ENCODE measurements at places on chromosomes 5 and 9.

DNA sequence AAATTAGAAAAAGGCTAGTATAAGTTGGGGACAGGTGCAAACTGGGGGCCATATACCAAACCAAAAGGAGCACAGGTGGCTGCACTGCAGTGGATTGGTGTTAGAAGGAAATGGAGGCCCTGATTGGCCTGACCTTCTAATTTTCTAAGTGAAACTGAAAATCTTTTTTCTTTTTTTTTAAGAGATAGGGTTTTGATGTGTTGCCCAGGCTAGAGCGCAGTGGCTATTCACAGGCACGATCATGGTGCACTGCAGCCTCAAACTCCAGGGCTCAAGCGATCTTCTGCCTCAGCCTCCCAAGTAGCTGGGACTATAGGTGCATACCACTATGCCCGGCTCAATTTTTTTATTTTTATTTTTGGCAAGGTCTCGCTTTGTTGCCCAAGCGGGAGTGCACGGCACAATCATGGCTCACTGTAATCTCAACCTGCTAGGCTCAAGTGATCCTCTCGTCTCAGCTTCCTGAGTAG, 9.8 kb upstream of the CCDC69 start:
- ATAC-seq: peak; percentile 72

GRCh38 chr5:80215523-80215922, 40.3 kb downstream of the SERINC5 start:
- ATAC-seq: no peak

- ATAC-seq: no peak
Observed at GRCh38 chr5:39892708-39893107, 467.9 kb upstream of the DAB2 start.

DNA sequence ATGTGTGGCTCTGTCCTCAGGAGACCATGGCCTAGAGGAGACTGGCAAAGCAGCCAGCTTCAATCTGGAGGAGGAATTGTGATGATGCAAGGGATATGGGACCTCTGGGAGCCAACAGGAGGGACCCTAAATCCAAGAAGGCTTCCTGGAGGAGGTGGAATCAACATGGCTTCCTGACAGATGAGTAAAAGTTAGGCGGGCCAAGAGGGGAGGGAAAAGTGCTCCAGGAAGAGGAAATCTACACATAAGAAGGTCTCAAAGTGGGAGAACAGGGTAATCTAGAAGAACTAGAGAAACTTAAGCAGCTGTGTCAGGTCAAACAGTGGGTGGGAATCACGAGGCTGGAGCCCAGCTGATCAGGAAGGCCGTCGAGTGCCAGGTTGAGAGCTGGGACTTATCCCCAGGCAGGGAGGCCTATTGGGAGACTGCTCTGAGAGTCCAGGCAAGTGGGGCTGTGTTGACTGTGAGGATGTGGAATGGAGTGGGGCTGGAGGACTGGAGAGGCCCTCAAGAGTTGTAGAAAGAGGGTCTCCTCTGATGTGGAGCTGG, 119.1 kb downstream of the C9orf50 start:
- no peak for ATAC-seq

DNA sequence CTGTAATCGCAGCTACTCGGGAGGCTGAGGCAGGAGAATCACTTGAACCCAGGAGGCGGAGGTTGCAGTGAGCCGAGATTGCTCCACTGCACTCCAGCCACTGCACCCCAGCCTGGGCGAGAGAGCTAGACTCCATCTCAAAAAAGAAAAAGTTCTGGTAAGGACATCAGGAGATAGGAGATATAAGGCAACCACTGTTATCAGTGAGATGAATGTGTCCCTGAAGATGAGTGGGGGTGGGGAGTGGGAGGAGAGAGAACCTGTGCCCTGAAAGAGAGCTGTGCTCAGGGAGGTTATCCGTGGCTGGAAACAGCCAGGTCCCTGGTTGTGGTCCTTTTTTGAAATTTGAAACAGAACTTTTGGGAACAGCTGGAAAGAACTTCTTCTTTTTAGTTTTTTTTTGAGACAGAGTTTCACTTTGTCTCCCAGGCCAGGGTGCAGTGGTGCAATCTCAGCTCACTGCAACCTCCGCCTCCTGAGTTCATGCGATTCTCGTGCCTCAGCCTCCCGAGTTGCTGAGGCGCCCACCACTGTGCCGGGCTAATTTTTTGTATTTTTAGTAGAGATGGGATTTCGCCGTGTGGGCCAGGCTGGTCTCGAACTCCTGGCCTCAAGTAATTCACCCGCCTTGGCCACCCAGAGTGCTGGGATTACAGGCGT, 2.6 kb downstream of the PTPA start:
- no peak for ATAC-seq

DNA sequence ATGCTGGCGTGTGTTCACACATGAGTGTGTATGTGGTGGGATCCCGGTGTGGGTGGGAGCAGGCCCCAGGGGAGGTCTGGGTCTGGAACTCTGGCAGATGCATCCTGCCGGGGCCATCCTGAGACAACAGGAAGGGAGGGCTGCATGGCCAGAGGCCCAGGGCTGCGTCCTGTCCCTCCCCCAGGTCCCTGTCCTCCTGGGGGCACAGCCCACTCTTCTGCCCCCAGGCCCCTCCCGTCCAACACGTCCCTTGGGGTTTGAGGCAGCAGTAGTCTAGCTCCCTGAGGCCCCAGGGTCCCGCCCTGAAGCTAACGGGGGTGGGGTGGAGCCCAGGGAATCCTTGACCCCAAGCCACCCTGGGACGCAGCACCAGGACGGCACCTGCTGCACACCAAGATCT, 16.6 kb downstream of the FLT4 start:
- no peak for ATAC-seq

GRCh38 chr9:6656614-6657300, 11.2 kb upstream of the GLDC start:
- ATAC-seq: no peak

DNA sequence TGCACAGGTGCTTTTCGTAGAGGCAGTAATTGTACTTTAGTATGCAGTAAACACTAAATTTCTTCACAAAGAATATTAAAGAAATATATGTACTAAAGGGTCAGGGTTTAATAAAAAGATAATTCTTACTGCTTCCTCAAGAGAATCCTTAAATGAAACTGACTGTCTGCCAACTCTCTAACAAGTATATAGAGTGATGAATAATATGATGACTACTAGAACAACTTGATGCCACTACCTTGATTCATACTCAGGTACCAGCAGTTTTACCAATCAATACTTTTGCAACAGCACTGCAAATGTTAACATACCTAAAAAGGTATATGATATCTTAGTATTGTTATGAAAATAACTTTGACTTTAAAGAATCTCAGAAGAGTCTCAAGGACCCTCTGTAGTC, 3.8 kb downstream of the YIPF5 start:
- ATAC-seq: no peak

- no peak for ATAC-seq
Observed at GRCh38 chr5:72503888-72504491, 3.2 kb downstream of the ZNF366 start.

GRCh38 chr9:90600029-90600428, 42.6 kb downstream of the DIRAS2 start:
- ATAC-seq: no peak

- no peak for ATAC-seq
Observed at GRCh38 chr9:96014078-96014477, 138.6 kb downstream of the ERCC6L2 start.

- ATAC-seq: no peak
Observed at GRCh38 chr5:23631302-23632045, 124.1 kb downstream of the PRDM9 start.

DNA sequence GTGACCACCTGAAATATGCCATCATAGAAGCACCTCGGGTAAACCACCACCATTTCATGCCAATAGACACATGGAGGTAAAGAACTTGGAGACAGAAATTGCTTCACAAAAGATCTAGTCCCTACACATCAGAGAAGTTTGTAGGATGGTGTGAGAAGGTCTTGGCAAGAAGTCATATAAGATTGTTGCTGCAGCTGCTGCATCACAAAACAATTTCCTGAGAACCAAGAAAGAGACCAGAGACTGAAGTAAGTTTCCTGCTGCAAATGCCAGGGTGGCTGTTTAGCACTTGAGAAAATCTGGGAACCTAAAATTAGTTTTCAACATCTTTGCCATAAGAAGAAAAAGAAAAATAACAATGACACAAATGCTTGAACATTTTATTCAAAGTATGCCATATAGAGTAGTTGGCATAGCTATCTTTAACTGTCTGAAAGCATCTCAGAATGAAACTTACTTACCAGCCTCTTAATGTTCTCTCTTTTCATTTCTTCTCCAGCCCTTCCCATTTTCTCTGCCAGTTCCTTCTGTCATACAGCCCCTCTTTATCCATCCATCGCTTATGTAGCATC, 114.3 kb downstream of the KCTD16 start:
- ATAC-seq: no peak

DNA sequence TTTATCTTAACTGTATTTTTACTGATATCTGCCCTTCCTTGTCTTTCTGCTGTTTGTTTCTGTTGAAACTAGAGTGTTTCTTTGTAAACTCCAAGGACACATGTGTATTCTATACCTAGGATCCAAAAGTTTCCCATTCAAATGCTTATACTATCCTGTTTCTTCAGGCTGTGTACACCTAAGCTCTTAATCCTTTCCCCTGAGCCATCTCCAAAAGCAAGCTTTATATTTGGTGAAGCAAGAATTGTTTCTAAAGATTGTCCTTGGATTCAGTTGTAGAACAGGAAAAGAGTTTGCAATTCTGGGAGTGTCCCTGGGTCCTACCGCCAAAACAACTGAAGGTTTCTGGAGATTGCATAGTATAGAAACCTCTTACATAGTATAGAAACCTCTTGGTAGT, 65.9 kb downstream of the CWC27 start:
- no peak for ATAC-seq

DNA sequence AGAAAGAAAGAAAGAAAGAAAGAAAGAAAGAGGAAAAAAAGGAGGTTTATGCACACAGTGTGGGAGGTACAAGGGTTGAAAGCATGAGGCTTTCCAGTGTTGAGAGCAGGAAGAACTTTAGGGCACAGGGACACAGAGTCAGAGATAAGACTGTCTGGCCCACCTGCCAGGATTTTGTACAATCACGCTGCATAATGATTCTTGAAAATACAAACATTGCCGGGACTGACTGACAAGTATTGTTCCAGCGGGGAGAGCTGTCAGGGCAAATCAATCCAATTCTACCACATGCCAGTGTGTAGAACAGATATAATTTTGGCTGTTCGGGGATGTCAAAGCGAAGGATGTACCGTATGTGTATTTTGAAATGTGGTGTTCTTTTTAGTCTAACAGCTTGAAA, 254.7 kb downstream of the NTRK2 start:
- no peak for ATAC-seq

DNA sequence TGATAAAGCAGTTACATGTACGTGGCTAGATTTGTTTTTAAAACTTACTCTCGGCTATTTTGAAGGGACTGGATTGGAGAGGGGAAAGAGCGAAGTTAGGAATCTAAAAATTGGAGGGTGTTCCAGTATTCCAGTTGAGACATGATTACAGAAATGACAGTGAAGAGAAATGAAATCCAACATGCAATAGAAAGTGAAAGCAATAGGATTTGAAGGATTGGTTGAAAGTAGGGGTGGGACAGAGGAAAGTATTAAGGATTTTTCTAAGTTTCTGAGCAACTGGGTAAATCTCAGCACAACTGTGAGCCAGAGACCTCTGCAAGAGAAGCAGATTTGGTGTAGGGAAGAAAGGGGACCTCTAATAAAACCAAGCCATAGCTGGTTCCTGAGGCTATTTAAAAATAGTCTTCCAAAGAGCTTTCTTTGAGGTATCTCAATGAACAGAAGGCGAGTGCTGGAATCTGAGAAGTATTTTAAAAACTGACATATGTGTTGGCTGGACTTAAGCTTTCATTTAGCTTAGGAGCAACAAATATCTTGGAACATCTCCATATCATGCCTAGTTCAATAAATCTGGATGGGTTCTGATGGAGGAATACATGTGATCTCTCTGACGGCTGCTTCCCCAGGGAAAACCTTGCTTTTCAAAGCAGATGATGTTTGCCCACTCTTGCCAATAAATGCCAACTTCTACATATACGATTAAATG, 110.4 kb upstream of the IFNK start:
- ATAC-seq: no peak

- ATAC-seq: peak; percentile 56
Observed at GRCh38 chr5:118791926-118792734, 196.2 kb downstream of the DTWD2 start.

- ATAC-seq: no peak
Observed at GRCh38 chr5:176816791-176817347, 6.5 kb downstream of the UNC5A start.

DNA sequence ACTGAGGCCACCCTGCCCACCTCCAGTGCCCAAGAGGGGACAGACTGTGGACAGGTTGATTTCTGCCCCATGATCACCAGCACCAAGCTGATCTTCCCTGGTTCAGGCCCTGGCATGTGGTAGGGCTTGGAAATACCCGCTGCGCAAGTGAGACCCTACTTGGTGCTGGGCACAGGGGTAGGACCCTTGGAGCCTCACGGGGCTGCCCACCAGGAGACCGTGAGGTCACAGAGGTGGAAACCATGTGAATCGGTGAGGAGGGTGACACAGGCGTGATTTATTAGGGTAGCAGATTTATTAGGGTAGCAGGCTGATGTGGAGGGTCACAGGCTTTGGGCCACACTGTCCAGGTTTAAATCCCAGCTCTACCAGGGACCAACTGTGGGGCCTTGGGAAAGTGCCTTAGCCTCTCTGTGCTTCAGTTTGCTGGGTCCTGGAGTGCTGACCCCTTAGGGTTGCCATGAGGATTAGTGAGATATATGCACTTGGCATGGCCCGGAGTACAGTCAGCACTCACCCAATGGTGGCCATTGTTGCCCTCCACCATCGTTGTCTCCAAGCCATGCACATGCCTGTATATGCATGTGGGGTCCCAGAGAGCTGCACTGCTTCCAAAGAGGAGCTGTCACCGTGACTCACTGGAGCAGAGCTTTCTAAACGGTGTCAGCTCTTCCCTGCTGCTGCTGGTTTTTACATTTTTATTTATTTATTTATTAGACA, 20.9 kb upstream of the DUSP1 start:
- ATAC-seq: no peak

DNA sequence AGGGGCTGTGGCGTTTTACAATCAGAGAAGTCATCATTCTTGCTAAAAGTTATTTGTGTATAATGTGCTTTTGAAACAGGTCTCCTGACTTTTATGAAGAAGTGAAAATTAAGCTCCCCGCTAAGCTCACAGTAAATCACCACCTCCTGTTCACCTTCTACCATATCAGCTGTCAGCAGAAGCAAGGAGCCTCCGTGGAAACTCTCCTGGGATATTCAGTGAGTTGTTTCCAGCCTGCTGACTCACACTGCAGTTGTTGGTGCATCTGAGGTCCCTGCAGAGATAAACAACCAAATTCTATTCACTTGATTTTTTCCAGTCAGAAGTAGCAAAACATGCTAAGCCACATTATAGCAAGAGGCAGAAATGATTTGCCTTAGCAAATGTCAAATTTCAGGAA, 156.7 kb downstream of the DOCK8 start:
- no peak for ATAC-seq

DNA sequence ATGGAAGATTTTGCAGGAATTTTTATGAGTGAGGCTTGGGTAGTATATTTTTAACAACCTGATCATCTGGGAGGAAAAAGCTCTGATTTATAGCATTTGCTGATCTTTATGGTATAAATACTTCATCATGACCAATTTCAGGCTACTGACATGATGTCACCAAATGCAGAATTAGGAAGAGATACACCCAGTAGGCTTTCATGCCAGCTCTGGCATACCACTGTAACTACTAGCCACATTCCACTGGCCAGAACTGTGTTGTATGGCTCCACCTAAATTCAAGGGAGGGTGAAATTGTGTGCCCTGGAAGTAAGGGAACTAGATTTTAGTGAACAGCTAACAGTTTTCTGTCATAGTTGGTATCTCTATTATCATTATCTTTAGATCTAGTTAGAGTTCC, 17.6 kb downstream of the AP3S1 start:
- no peak for ATAC-seq

- ATAC-seq: no peak
Observed at GRCh38 chr9:14153310-14153720, 160.6 kb downstream of the NFIB start.
